ENCODE measurements at places on chromosomes 13 and 19.
A peak's percentile ranks its signal among the peaks of the same experiment; 100 is the strongest.

DNA sequence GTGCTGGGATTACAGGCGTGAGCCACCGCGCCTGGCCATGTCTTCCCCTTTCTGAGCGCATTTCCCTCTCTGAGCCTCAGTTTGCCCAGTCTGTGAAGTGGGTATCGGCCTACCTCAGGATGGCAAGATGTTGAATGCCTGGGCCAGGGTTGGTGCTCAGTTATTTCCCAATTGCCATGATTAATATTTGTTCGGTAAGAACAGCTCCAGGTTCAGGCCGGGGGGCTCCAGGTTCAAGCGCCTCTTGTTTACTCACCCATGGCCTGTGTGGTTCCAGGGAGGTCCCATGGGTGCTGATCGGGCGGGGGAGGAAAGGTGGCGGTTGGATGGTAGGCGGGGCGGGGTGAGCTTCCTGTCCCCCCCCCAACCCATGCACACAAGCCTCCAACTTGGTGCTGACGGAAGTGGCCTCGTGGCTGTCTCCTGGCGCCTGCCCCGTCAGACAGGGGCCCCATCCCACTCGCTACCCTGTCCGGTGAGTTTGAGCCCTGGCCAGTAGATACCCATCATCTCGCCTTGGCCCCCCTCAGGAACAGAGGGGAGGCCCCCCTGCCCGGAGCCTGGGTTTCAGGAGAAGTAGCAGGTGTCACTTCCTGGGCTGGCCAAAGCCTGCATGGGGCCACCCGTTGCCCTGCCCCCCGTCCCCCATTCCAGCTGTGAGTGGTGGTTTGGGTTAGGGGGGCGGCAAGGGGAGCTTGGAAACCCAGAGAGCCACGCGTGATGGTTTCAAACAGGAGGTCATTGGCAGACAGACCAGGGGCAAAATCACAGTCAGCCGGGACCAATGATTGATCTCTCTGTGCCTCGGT is at the start of gene FCHO1:
Gene FCHO1 (plus strand): TSS at position 375 of the 809 bp plus-strand sequence. CDS start 3,688 bp downstream, outside the sequence.
- DNase-seq, result peak; percentile 86

GRCh38 chr13:54445453-54445852 is 1416.8 kb downstream of the OLFM4 start:
- no peak for DNase-seq

GRCh38 chr13:73248711-73249580 is 190.1 kb downstream of the KLF5 start:
- no peak for DNase-seq

- no peak for DNase-seq
These were observed 18.0 kb downstream of the VPS36 start for GRCh38 chr13:52432456-52432855.

DNA sequence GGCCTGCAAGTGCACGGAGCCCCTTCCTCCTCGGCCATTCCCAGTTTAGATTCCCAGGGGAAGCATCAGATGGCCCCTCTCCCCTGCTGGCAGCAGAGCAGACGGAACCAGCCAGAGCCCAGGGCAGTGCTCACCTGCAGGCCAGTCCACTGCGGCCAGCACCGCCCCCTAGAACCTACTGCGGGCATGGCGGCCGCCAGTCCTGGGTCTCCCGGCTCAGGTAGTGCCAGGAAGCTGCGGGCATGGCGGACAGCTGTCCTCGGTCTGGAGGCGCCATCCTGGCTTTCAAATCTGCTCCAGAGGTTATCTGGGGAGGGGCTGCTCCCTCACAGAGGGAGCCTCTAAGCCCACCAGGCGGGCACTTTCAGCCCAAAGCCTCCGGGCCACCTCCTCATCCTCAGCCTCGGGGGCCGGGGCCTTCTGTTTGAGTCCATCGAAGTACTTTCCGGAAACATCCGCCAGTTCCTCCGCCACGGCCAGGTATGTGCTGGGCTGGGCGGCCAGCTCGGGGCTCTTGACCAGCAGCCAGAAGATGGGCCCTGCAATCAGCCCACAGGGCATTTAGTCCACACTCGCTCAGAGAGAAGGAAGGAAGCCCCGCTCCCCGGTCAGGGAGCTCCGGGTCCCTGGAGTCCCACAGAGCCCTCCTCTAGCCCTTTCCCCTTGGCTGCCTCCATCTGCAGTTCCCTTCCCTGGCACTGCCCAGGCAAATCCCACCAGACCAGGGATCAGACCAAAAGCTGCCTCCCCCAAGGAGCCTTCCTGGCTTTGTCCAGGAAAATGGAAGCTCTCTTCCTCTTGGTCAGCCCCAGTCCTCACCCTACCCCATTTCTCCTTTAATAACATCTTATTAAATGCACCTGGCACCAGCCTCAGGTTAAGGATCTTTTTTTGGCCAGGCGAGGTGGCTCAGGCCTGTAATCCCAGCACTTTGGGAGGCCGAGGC is 7.0 kb upstream of the GP6 start:
- DNase-seq, result no peak

DNA sequence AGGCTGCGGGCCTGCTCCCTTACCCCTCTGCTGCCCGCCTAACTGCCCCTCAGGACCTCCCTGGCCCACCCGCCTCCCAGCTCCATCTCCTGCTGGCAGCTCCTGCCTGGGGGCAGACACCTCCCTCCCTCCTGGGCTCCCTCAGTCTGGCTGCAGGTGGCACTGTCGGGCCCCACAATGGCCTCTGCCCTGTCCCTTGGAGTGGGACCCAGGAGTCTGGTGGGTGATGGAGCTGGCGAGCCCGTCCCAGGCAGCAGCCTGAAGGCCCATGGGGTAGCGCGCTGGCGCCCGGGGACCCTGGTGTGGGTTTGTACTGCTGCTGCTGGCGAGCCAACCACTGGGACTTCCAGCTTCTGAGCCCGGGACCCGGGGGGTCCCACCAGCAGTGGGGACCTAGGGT is 83.6 kb downstream of the KDM4B start:
- no peak for DNase-seq

Measured in CD4-positive, alpha-beta T cell treated with Interferon alpha-2 for 1 hour (primary cell).